ENCODE measurements at places on chromosomes 4 and X. TPM values are rescaled to one million over a fixed set of nuclear protein-coding genes. Genes with fewer than 3 reads are reported as not detected.

TRMT10A gene
- total RNA-seq: 3.3 TPM

PNMA6F gene
- 0.15 TPM for total RNA-seq

CASK gene
- total RNA-seq: 55.1 TPM

DNA sequence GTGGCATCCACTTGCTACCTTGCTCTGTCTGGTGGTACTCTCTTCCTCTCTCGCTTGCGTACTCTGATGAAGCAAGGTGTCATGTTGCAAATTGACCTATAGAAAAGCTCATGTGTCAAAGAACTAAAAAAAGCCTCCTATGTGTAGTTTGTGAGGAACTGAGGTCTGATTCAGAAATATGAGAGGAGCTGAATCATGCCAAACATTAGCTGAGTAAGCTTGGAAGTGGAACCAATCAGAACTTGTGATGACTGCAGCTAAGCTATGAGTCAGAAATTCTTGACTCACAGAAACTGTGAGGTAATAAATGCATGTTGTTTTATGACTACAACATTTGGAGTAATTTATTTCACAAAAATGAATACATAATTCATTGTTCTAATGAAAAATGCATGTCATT, 2138.8 kb downstream of the PCDH7 start:
- DNase-seq: no peak
- H3K4me1 ChIP-seq: no peaks in the 10 kb centered on the region
- H3K27ac ChIP-seq: no peak overlapping the region
- no peak overlapping the region for H3K4me3 ChIP-seq
- no peaks in the 10 kb centered on the region for H3K27me3 ChIP-seq

GRCh38 chr4:181345931-181346330, 897.3 kb upstream of the TENM3 start:
- H3K27me3 ChIP-seq: no peaks in the 10 kb centered on the region
- no peak overlapping the region for H3K4me3 ChIP-seq
- H3K4me1 ChIP-seq: no peaks in the 10 kb centered on the region
- DNase-seq: no peak
- no peak overlapping the region for H3K27ac ChIP-seq

GRCh38 chr4:25253071-25253445, 19.2 kb downstream of the PI4K2B start:
- H3K27ac ChIP-seq: no peak overlapping the region
- no peaks in the 10 kb centered on the region for H3K4me1 ChIP-seq
- H3K27me3 ChIP-seq: no peaks in the 10 kb centered on the region
- no peak for DNase-seq
- no peaks in the 10 kb centered on the region for H3K36me3 ChIP-seq
- H3K4me3 ChIP-seq: no peak overlapping the region

DNA sequence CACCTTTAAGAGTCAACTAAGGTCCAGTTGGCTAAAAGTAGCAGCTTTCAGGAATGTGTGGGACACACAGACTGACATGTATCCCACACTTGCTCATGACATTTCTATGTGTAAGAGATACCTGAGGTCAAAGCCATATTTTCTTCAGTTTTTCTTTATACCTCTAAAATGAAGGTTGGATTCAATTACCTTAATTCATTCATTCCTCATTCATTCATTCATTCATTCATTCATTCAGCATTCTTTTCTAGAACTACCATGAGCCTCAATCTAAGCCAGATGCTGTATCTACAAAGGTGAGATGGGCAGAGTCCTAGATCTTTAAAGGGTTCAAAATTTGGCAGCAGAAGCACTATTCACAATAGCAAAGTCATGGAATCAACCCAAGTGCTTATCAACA, 139.7 kb upstream of the MAP3K15 start:
- H3K27ac ChIP-seq: no peak overlapping the region
- no peak for DNase-seq
- H3K36me3 ChIP-seq: no peaks in the 10 kb centered on the region
- H3K4me3 ChIP-seq: no peak overlapping the region
- H3K4me1 ChIP-seq: no peaks in the 10 kb centered on the region
- no peaks in the 10 kb centered on the region for H3K27me3 ChIP-seq

- no peaks in the 10 kb centered on the region for H3K4me1 ChIP-seq
- no peak overlapping the region for H3K4me3 ChIP-seq
- no peak overlapping the region for H3K27ac ChIP-seq
- peaks cover 14% of the 10 kb centered on the region for H3K27me3 ChIP-seq
- H3K36me3 ChIP-seq: no peaks in the 10 kb centered on the region
These were observed 216.2 kb downstream of the HS6ST2 start for GRCh38 chrX:132742246-132742645.

DNA sequence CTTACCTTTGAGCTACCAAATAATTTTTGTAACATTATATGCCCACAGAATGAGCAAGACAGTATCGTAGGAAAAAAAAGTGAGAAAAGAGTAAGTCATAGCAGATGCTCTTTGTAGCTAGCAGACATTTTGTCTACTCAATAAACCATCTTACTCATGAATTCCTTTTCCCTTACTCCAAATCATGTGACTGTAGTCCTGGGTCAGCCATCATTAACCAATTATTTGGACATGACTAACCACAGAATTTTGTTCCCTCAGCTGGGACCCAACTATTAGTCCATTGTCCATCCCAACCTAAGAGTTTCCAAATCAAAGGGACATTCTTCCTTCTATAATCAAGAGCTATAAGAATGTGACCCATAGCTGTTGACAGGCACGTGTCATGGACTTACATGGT, 11.4 kb downstream of the UBE2D3 start:
- H3K36me3 ChIP-seq: no peaks in the 10 kb centered on the region
- no peaks in the 10 kb centered on the region for H3K4me1 ChIP-seq
- DNase-seq: no peak
- no peak overlapping the region for H3K27ac ChIP-seq

DNA sequence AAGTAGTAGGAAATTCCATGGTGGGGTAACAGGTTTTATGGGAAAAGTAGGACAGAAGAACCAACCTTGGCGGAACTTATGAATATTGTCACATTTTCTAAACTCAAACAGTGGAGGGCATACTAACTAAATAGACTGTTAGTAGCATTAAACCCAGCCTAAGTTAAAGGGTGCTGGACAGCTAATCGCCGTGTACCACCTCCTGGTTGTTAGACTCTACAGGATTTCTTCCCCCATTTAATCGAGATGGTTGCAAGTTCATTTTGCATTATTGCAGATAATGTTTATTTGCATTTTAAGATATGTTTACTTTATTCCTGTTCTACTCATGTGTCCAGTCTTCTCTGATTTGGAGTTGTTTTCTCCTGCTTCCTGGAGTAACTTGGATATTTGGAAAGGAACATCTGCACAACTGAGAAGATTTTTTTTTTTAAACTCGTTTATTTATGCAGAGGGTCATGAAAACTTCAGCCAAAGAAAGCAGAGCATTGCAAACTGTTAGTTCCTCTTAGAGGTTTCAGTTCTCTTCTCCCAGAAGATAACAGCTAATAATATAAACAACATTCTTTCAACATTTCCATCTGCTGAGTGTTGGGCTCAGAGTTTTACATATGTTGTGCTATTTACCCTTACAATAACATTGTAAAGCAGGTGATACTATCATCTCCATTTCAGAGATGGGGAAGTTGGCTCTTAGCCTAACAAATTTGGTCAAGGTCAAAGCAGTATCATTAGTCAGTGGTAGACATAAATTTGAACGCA, 51.5 kb upstream of the TBC1D9 start:
- no peaks in the 10 kb centered on the region for H3K36me3 ChIP-seq
- no peak for DNase-seq
- no peak overlapping the region for H3K27ac ChIP-seq
- H3K27me3 ChIP-seq: no peaks in the 10 kb centered on the region
